ENCODE measurements at places on chromosomes 1 and 21. TPM values are rescaled to one million over a fixed set of nuclear protein-coding genes. Genes with fewer than 3 reads are reported as not detected.

GRCh38 chr21:36962098-36962780 lies 4.2 kb downstream of the HLCS start:
- DNase-seq, result no peak

GRCh38 chr1:55245781-55246180 lies 30.6 kb upstream of the USP24 start:
- DNase-seq, result no peak

- no peak for DNase-seq
These were observed 69.8 kb upstream of the HSPA13 start for GRCh38 chr21:14452727-14453241.

DNA sequence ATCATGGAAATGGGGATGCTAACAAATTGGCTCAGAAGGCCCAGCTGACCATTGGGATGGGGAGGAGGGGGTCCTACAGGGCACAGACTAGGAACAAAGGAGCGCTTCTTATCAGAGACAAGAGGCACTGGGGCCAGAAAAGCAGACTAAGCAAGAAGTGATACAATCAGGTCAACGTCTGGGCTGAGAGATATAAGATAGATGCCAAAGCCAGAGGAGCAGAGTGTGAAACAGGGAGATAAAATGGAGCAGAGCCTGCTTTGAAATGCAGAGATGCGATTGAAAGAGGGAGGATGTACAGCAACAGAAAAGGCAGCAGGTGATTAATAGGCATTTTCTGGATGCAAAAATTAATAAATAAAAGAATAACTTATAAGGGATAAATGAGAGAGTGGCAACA lies 127.5 kb upstream of the SAMSN1 start:
- DNase-seq, result no peak

DNA sequence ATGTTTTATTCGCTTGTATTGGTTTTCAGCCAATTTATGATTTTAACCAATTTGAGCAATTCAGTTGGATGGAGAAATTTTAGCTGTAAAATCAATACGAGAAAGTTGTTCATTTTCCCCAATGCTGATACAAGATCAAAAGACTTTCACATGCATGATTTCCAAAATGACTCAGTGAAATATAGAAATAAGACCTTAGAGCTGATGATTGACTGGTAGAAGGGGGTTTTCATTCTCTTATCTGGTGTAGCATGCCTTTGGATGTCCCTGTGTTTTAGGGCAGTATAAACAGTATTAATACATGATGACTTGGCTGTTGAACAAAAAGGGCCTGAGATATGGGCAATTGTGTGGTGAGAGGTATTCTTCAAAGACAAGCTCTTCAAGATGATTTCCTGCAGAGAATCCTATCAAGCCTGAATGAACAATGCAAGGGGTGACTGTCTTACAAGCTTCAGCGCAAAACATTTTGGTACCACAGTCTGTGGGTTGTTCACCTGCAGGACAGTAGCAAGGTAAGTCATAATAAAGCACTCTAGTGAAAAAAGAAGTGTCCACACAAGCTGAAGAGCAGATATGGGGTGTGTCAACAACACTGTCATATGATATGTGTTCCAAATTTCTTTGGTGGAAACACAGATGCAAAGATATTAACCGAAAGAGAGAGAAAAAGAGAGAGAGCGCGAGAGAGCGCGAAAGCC lies 156.2 kb downstream of the TNFSF18 start:
- DNase-seq, result no peak

DNA sequence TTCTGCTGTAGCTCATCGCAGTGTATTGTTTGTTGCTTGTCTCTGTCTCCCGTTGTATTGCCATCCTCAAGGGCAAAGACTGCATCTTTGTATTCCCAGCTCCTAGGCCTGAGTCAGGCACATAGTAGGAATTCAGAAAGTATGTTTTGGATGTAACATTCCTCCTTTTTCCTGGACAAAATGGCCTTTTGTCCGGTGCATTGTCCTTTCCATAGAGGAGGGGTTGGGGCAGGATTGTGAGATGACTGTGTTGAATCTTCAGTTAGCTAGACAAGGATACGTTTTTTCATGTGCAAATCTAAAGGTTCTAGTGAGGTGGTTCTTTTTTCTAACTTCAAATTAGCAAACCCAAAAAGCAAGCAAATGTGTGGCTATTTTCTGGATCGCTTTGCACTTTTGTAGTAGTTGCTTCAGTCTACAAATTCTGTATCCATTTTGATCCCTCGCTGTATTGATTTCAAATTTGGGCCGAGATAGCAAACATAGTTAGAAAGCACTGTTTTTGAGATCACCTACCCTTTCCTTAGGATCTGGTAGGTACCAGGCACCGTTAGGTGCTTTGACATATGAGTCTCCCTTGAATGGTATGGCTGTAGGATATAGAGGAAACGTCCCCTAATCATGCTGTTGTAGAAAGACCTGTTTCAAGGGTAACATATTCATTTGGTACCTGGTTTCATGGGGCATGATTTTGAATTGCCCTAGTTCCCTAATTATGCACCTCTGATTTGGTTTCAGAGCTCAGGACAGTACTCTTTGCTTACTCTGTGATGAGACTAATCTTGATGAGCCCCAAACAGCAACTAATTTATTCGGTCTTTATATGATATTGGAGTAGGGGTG lies 1.2 kb downstream of the PPP1R8 start:
- DNase-seq, result no peak

Gene CRB1
- polyA plus RNA-seq, result not detected

Gene TCHHL1
- polyA plus RNA-seq, result not detected

DNA sequence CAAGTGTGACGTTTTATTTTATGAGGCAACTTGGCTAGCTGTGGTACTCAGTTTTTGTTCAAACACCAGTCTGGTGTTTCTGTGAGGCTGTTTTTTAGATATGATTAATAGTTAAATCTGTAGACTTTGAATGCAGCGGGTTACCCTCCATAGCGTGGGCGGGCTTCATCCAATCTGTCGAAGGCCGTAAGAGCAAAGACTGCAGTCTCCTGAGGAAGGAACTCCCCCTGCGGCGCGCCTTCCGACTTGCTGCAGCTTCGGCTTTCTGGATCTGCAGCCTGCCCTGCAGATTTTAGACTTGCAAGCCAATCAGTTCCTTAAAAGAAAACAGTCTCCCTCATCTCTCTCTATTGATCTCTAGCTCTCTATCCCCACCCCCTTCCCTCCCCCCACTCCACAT lies 4.2 kb upstream of the ZNF496 start:
- DNase-seq, result no peak

DNA sequence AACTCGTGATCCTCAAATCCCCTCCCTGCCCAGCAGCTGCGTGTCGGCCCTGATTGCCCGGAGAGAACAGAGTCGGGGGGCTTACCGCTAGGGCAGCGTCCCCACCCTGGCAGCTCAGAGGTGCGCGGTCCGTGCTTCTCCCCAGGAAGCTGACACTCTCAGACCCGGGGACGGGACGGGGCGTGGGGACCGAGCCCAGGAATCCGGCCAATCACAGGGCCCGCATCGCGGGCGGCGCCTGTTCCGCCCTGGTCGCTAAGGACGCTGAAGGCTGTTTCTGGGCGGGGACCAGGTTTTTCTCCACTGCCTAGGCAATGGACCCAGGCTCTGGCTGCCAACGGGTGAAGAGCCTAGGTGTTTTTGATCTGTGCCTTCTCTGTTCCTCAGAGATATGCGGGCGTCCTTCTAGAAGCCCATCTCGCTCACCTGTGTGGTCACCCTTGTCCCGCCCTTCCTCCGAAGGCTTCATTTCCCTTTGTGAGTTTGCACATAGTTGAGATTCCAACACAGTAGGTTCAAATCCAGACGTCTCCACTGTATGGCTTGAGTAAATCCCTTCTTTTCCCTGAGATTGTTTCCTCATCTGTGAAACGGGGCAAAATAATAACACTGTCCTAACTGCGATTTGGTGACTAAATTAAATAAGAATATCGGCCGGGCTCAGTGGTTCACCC lies at the start of gene C1orf87:
Gene C1orf87, minus strand, starts transcription at position 166 of the 674 bp plus-strand sequence. CDS start 1,127 bp downstream, outside the sequence.
- DNase-seq, result no peak

- DNase-seq, result no peak
These were observed 159.5 kb downstream of the ETS2 start for GRCh38 chr21:38965241-38965640.

- peak; percentile 68 for DNase-seq
These were observed at the start of gene KMO for GRCh38 chr1:241532162-241532531. Gene KMO (plus strand): TSS chr1:241532378. CDS start chr1:241532445, 67 bp downstream.

DNA sequence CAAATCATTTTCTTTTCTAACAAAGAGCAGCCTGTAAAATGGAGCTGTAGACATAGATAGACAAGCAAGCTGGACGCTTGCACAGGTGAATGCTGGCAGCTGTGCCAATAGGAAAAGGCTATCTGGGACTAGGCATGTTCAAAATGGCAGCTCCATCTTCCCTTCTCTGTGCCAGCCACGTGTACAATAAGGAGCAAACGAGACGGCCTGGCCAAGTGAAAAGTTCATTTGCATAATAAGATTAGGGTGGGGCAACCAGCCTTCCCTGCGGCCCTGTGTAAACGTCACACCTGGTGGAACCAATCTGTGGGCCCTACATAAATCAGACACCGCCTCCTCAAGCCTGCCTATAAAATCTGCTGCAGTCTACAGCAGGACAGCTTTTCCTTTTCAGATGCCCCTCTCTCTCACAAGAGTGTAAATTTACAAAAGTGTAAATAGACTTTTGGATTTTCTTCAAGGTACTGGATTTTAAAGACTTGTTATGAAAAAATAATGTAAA lies 16.6 kb upstream of the EDEM3 start:
- DNase-seq, result no peak

DNA sequence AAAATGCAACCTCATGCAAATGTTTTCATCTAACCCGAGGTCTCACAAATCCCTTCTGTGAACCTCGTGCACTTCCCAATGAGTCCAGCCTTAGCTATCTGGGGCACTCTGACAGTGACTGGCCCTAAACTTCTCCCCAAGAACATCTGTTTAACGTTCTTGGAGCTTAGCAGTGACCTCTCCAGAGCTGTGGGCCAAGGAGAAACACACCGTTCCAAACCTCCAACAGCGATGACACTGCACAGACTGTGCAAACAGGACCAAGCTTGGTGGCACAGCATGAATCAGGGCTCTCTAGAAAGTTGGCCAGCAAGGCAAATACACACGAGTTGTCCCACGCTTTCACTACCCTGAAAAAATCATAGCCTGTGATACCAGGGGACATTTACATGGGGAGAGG lies 15.8 kb downstream of the BEND5 start:
- DNase-seq, result no peak

GRCh38 chr1:90936731-90937130 lies 85.1 kb downstream of the ZNF644 start:
- DNase-seq, result no peak

DNA sequence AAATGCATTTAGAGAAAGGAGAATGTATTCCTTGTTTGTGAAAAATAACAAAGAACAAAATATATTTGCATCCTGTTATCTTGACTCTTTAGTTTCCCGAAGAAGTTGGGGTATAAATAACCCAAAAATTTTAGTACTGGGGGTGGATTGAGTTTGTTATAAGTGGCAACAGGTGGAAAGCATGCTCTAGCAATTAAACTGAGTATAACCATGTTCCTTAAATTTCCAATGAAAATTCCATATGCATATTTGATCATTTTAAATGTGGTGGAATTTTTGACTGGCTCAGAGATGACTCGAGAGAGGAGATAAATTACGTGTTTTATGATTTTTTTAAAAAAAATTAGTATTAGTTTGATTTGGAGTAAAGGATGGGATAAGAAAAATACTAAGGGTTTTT lies 348.9 kb downstream of the TGFB2 start:
- DNase-seq, result no peak

GRCh38 chr1:218066332-218066731 lies 218.8 kb upstream of the RRP15 start:
- no peak for DNase-seq

All from CD14-positive monocyte (primary cell).